Endodermal cell (in vitro differentiated cells): ENCODE measurements at places on chromosomes 7 and 10. TPM values are rescaled to one million over a fixed set of nuclear protein-coding genes. Genes with fewer than 3 reads are reported as not detected.

DNA sequence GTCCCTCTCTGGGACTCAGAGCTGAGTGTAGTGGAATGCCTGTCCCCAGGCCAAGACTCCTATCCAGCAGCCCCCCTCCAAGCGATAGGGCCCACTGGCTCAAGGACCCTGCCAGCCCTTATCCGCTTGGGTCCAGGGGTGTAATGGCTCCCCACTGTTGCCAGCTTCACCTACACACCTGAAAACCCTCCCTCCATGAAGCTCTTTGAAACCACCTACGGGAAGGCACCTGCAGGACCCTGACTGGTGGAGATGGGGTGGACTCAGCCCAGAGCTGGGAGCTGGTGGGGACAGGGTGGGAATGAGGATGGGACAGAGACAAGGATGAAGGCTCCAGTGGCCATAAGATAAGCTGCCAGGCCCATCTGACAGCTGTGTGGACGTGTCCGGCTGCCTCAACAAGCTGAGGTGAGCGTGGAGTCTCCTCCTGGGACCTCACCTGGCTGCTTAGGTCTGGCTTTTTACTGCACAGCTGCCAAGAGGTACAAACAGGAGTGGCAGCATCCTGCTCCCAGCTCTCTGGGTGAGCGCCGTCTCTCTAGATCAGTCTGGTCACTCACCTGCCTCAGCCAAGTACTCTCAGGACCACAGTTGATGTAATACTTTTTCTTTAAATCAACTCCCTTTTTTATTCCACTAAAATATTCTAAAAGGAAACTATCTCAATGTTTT is 41.9 kb downstream of the DRGX start:
- no peaks in the 10 kb centered on the region for H3K4me1 ChIP-seq
- H3K27ac ChIP-seq, result no peak overlapping the region
- H3K4me3 ChIP-seq, result no peak overlapping the region
- no peak for DNase-seq
- H3K36me3 ChIP-seq, result no peaks in the 10 kb centered on the region
- no peaks in the 10 kb centered on the region for H3K27me3 ChIP-seq

GRCh38 chr7:117689406-117689805 is 183.8 kb downstream of the CTTNBP2 start:
- H3K4me3 ChIP-seq, result peak overlapping the region; percentile 5
- no peak overlapping the region for H3K27ac ChIP-seq
- no peaks in the 10 kb centered on the region for H3K36me3 ChIP-seq
- peak; percentile 49 for DNase-seq

- no peak for DNase-seq
- no peaks in the 10 kb centered on the region for H3K36me3 ChIP-seq
- H3K4me3 ChIP-seq, result no peak overlapping the region
- no peaks in the 10 kb centered on the region for H3K27me3 ChIP-seq
Observed at GRCh38 chr10:69425511-69426298, 9.0 kb upstream of the TACR2 start.

- no peaks in the 10 kb centered on the region for H3K36me3 ChIP-seq
- no peaks in the 10 kb centered on the region for H3K4me1 ChIP-seq
- H3K27me3 ChIP-seq, result no peaks in the 10 kb centered on the region
- H3K27ac ChIP-seq, result no peak overlapping the region
- DNase-seq, result no peak
- no peak overlapping the region for H3K4me3 ChIP-seq
Observed at GRCh38 chr7:135175931-135176330, 5.4 kb upstream of the CYREN start.

MKI67 gene
- 53.4 to 110 TPM (median 90.5 TPM) in 3 replicates for total RNA-seq

- H3K4me3 ChIP-seq, result no peak overlapping the region
- no peaks in the 10 kb centered on the region for H3K27me3 ChIP-seq
- no peak for DNase-seq
- H3K36me3 ChIP-seq, result no peaks in the 10 kb centered on the region
- H3K27ac ChIP-seq, result no peak overlapping the region
Observed at GRCh38 chr10:70966646-70967553, 78.5 kb upstream of the PCBD1 start.

PDIA4 gene
- 402 to 498 TPM (median 411 TPM) in 3 replicates for total RNA-seq

DNA sequence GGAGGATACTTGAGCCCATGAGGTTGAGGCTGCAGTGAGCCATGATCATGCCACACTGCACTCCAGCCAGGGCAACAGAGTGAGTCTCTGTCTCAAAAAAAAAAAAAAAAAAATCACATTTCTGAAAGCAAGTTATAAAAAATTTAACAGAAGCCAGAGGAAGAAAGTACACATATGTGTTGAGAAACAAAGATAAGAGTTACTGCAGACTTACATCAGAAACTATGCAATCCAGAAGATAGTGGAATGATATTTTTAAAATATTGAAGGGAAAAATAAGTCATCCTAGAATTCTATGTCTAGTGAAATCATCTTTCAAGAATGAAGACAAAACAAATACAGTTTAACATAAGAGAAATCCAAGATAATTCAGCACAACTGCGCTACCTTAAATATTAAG is 46.9 kb downstream of the ZNF518A start:
- H3K27ac ChIP-seq, result no peak overlapping the region
- no peak overlapping the region for H3K4me3 ChIP-seq
- DNase-seq, result no peak

EN2 gene
- not detected in 3 replicates for total RNA-seq

DNA sequence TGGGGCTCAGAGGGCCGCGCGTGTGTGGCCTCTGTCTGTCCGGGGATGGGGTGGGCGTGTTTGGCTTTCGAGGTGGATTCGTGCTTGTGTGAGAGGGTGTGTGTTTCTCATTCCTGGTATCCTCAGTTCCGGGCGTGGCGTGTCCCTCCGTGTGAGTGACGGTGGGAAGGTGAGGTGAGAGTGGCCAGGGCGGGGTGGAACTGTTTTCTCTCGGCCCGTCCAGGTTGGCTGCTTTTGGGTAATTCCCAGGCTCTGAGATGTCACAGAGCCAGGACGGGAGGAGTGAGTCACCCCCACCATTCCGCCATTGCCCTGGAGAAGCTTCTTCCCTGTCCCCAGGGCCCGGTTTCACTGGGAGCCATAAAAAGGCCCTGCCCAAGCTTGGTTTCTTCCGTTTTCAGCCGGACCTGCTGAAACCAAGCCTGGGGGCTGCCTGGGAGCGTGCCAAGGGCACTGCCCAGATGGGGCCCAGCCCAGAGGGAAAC is 21.3 kb upstream of the CLDN4 start:
- H3K36me3 ChIP-seq, result no peaks in the 10 kb centered on the region
- no peak overlapping the region for H3K27ac ChIP-seq
- no peaks in the 10 kb centered on the region for H3K27me3 ChIP-seq
- no peak for DNase-seq

ADRB1 gene
- total RNA-seq, result 0.12 TPM in 1 of 3 replicates, not detected in the others

SLC25A40 gene
- 28.3 to 32.6 TPM (median 31.0 TPM) in 3 replicates for total RNA-seq

CLCN1 gene
- 0.53 TPM in 1 of 2 replicates, not detected in the other for total RNA-seq

- H3K27ac ChIP-seq, result no peak overlapping the region
- DNase-seq, result no peak
- no peaks in the 10 kb centered on the region for H3K27me3 ChIP-seq
- H3K4me1 ChIP-seq, result no peaks in the 10 kb centered on the region
- no peak overlapping the region for H3K4me3 ChIP-seq
- H3K36me3 ChIP-seq, result no peaks in the 10 kb centered on the region
Observed at GRCh38 chr7:120033114-120033513, 239.9 kb upstream of the KCND2 start.

DNA sequence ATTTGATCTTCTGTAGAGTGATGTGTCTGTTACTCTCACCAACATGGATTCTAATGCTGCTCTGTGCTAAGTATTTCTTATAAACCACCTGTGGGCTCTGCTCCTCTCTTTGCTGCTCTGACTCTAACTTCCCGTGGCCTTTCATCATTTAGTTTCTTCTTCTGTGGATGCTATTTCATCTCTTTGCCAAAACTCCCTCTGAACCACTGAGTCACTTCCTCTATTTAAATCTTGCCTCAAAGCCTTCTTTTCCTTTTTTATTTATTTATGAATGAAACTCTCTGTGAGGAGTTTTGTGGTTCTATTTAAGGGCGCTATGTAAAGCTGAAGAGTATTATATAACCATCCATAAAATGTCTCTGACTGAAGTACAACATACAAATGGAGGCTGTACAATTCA is 538.5 kb downstream of the SUGCT start:
- H3K4me3 ChIP-seq, result no peak overlapping the region
- no peak for DNase-seq
- H3K36me3 ChIP-seq, result no peaks in the 10 kb centered on the region
- H3K4me1 ChIP-seq, result no peaks in the 10 kb centered on the region
- H3K27me3 ChIP-seq, result no peaks in the 10 kb centered on the region

C10orf67 gene
- not detected in 2 replicates for total RNA-seq

- H3K27ac ChIP-seq, result no peak overlapping the region
- H3K36me3 ChIP-seq, result no peaks in the 10 kb centered on the region
- H3K27me3 ChIP-seq, result no peaks in the 10 kb centered on the region
- no peak overlapping the region for H3K4me3 ChIP-seq
Observed at GRCh38 chr7:5276611-5277010, 6.1 kb upstream of the SLC29A4 start.

GRCh38 chr7:25600262-25600920 is 372.1 kb upstream of the NPVF start:
- H3K27me3 ChIP-seq, result no peaks in the 10 kb centered on the region
- no peak overlapping the region for H3K4me3 ChIP-seq
- H3K36me3 ChIP-seq, result no peaks in the 10 kb centered on the region
- DNase-seq, result no peak

GRCh38 chr7:96713037-96713436 is 3.4 kb upstream of the SEM1 start:
- H3K27ac ChIP-seq, result no peak overlapping the region
- no peaks in the 10 kb centered on the region for H3K4me1 ChIP-seq
- peaks cover 1% of the 10 kb centered on the region for H3K36me3 ChIP-seq
- no peaks in the 10 kb centered on the region for H3K27me3 ChIP-seq
- H3K4me3 ChIP-seq, result no peak overlapping the region

GRCh38 chr10:63437116-63437949 is 28.4 kb downstream of the JMJD1C start:
- DNase-seq, result no peak
- H3K27ac ChIP-seq, result no peak overlapping the region
- H3K4me1 ChIP-seq, result peaks cover 16% of the 10 kb centered on the region
- H3K27me3 ChIP-seq, result no peaks in the 10 kb centered on the region

DNA sequence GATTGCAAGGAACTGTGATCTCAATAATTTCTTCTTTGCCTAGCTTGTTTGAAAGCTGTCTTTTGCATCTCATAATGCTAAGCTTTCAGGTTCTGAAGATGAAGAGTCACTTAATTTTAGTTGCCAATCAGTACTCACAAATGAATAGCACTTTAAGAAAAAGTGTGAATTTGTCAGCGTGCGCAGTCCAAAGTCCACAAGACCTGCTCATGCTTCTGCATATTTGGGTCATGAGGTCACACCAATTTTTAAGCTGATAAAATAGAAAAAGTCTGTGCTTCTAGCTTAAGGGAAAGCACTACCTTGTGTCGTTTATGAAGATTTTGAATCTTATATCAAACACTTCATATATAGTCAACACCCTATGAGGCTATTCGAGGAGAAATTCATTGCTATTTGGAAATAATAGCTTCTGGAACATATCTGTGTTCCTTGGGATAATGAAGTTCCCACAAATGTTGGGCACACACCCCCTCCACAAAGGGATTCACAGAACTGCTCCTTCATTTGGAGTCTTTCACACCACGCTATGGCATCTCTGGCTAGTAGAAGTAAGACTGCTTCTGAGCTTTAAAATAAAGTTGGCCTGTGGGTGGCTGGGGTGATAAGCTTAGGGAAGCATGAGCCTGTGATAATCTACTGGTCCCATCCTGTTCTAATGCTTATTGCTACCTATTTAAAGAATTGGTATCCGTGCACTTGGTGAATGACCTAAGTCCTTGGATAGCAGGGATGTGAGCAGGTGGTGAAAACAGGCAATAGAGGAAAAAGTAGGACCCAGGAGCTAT is 33.3 kb downstream of the A1CF start:
- peaks cover 13% of the 10 kb centered on the region for H3K4me1 ChIP-seq
- H3K27ac ChIP-seq, result no peak overlapping the region
- no peak overlapping the region for H3K4me3 ChIP-seq
- no peak for DNase-seq
- no peaks in the 10 kb centered on the region for H3K27me3 ChIP-seq

GRCh38 chr10:96767611-96768010 is 47.3 kb upstream of the PIK3AP1 start:
- no peaks in the 10 kb centered on the region for H3K36me3 ChIP-seq
- no peak overlapping the region for H3K27ac ChIP-seq
- H3K4me3 ChIP-seq, result no peak overlapping the region
- H3K27me3 ChIP-seq, result no peaks in the 10 kb centered on the region
- no peaks in the 10 kb centered on the region for H3K4me1 ChIP-seq

PDE6C gene
- total RNA-seq, result not detected in 3 replicates

DNA sequence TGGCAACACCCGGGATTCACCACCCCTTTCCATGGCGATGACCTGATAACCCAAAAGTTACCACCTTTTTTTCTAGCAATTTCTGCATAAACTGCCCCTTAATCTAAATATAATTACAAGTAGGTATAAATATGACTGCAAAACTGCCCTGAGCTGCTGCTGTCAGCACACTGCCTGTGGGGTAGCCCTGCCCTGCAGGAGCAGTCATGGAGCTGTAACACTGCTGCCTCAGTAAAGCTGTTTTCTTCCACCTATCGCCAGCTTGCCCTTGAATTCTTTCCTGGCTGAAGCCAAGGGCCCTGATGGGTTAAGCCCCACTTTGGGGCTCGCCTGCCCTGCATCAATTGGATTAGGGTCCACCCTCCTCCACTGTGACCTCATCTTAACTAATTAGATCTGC is 368.8 kb downstream of the SFMBT2 start:
- no peaks in the 10 kb centered on the region for H3K36me3 ChIP-seq
- no peak overlapping the region for H3K4me3 ChIP-seq
- DNase-seq, result no peak
- H3K27me3 ChIP-seq, result no peaks in the 10 kb centered on the region
- H3K27ac ChIP-seq, result no peak overlapping the region

- no peaks in the 10 kb centered on the region for H3K27me3 ChIP-seq
- no peaks in the 10 kb centered on the region for H3K36me3 ChIP-seq
- no peak overlapping the region for H3K4me3 ChIP-seq
- no peaks in the 10 kb centered on the region for H3K4me1 ChIP-seq
Observed at GRCh38 chr7:28500138-28500537, 87.8 kb downstream of the CREB5 start.

DNA sequence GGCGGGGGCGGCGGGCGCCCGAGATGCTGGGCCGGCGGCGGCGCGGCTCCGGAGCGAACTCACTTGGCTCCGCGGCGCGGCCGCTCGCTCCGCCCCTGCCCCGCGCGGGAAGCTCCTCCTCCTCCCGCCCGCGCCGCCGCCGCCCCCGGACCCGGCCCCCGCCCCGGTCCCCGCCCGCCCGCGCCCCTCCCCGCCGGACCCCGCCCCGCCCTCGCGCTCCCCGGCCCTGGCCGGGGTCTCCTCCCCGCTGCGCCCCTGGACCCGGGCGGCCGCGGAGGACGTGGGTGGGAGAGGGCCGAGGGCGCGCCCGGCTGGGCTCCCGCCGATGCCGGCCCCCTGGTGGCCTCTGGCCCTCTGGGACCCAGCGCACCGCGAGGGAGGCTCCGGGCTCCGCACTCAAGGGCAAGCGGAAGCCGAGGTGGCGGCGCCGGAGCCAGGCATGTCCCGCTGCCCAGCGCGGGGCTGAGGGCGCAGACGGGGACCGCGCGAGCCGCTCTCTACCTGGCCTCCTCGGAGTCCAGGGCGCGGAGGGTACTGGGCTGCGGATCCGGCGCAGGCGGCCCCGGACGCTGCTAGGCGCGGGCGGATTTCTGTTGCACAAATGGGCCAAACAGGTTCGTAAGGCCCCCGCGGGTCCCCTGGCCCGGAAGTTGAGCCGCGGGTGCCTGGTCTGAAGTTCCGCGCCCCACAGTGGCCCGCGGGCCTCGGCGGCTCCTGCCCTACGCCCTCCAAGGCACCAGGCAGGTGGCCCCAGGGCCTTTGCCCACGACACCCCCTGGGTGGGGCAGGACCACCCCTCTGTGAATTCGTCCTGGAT is at the start of gene TCERG1L:
TSS of gene TCERG1L (minus strand) at position 61 of the 817 bp plus-strand sequence. CDS start 86 bp downstream, outside the sequence.
- peak; percentile 90 for DNase-seq
- H3K27ac ChIP-seq, result no peak within 1 kb of the TSS
- H3K4me1 ChIP-seq, result no peaks in the 10 kb centered on the region
- H3K27me3 ChIP-seq, result peaks cover 28% of the 10 kb centered on the region
- H3K4me3 ChIP-seq, result peak within 1 kb of the TSS; percentile 77
